ENCODE measurements at places on chromosomes 6 and 20.

- no peak for DNase-seq
Measured at GRCh38 chr6:163180874-163181541, 233.5 kb upstream of the QKI start.

DNA sequence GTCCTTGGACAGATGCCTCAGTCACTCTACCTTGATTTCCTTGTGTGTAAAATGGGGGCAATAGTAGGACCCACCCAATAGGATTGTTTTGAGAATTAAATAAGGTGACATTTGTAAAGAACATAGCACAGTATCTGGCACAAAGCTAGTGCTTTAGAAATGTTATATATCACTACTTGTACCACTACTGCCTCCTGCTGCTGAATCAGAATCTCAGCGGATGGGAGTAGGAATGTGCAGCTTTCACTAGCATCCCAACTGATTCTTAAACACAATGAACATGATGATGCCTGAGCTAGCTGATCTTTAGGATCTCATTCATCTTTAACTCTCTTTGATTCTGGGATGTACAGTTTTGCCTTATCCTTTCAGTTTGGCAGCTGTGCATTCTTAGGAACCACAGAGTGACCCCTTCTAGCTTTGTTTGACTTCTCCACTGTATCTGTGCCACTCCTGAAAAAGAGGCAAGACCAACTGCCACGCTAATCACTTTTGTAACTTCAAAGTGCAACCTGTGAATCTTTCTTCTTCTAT is 7.2 kb downstream of the PBOV1 start:
- DNase-seq: no peak

DNA sequence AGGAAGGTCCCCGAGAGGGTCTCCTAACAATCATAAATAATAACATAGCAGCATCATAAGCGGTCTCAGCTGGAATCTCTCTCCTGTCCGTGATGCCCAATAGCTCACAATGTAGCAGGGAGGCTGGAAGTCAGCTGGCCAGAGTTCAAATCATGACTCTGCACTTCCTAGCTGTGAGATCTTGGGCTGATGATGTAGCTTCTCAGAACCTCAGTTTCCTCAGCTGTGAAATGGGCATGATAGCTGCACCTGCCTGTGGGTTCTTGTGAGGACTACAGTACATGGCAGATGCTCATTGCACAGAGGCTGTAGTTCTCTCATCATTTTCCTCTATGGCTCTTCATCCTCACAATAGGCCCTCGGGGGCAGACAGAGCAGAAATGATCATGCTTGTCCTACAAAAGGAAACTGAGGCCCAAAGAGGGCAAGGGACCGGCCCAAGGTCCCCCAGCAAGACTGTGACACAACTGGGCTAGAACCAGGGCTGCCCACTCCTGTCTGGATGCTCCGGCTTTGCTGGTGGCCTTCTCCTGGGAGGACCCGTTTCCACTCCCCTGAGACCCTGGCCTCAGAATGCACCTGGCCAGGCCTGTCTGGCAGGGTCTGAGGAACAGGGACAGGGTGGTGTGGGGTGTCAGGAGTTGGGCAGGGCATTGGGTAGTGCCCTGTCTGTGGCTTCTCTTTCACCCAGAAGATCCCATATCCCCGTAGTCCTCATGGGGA is 17.7 kb downstream of the SLC12A5 start:
- no peak for DNase-seq

GRCh38 chr6:21597801-21598673 is 4.5 kb downstream of the SOX4 start:
- DNase-seq: no peak

DNA sequence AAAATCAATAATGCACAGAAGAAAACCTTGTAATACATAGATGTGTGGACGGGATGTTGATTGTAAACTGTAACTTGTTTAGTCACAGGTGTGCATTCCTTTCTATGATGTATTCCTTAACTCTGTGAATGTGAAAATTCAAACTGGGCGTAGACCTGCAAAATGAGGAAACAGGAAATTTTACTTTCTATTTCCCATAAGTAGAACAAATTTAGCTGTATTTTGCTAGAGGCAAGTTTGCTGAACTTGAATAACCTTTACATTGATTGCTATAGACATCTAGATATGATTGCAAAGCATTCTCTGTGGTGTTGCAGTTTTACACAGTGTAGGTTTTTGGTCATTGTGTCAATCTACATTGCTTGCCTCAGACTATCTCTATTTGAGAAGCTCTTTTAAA is 368.4 kb upstream of the MAN1A1 start:
- DNase-seq: no peak

DNA sequence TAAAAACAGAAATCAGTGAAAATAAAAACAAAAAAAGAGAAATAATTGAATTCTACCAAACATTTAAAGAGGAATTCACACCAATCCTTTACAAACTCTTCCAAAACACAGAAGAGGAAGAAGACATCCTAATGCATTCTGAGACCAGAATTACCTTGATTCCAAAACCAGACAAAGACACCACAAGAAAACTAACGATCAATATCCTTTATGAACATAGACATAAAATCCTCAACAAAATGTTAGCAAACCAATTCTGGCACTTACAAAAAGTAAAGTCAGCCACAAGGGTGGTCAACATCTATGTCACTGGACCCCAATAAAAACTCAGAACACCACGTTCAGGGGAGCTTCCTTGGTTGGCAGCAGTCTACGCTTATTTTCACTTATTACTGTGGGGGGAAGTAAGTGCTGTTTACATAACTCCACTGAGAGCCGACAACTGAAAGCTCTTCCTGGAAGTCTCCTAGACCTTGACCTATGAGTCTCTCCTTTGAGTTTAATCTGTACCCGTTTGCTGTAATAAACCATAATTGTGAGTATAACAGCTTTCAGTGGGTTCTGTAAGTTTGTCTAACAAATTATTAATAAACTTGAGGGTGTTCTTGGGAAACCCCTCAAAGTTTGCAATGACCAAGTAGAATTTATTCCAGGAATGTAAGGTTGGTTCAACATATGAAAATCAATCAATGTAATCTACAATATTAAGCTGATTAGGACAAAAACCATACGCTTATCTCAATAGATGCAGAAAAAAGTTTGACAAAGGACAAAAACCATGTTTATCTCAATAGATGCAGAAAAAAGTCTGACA is 24.5 kb downstream of the GZF1 start:
- no peak for DNase-seq

GRCh38 chr6:22023937-22024336 is 272.9 kb downstream of the PRL start:
- DNase-seq: no peak

GRCh38 chr20:61580958-61581824 is 329.1 kb downstream of the CDH4 start:
- no peak for DNase-seq

DNA sequence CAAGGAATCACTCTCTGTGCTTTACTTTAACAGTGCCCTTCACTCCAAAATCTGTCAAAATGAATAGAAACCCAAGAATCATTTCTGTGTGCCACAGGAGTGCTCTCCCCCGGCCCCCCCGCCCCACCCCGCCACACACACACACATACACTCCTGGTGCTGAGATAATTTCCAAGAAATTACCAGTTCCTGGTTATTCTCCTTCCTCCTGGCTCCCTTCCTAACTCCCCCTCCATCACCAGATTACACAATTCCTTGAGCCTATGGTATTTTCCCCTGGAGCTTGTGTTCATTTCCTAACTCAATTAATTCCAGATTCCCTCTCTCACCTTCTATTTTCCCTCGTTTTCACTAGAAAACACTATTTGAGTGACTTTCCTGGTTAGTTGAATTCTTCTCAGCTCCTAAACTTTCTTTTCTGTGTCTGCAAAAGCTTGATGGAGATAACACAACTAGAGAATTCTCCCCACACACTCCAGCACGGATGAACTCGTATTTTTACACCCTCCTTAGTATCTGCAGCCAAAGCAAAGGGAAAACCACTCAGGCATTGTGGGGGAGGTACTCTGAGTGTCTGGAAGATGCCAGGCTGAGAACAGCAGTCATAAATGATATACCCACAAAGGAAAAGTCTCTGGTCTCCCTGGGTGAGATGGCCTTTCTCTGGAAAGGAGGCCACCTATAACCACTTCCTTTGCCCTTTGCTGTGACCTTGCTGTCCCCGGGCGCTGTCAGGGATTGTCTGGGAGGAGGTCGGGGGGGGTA is 1.9 kb upstream of the SLC24A3 start:
- DNase-seq: no peak

- no peak for DNase-seq
Measured at GRCh38 chr6:155212106-155212505, 51.7 kb upstream of the CLDN20 start.

DNA sequence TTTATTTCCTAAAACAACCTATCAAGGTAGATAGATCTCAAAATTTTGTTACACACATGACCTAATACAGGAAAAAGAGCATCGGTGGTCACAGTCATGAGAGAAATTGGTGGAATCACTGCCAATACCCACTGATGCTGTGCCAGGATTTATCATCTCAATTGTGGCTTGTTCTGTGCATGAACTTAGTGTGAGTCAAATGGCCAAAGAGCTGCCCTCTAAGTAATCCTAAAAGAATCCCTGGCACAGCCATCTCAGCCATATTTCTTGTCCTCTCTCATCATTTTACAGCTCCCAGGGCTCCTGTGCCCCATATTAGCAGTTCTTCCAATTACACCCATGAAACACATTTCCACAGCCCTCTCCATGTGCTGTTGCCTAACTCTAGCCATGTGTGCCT is 6.1 kb downstream of the GSTA5 start:
- DNase-seq: no peak

DNA sequence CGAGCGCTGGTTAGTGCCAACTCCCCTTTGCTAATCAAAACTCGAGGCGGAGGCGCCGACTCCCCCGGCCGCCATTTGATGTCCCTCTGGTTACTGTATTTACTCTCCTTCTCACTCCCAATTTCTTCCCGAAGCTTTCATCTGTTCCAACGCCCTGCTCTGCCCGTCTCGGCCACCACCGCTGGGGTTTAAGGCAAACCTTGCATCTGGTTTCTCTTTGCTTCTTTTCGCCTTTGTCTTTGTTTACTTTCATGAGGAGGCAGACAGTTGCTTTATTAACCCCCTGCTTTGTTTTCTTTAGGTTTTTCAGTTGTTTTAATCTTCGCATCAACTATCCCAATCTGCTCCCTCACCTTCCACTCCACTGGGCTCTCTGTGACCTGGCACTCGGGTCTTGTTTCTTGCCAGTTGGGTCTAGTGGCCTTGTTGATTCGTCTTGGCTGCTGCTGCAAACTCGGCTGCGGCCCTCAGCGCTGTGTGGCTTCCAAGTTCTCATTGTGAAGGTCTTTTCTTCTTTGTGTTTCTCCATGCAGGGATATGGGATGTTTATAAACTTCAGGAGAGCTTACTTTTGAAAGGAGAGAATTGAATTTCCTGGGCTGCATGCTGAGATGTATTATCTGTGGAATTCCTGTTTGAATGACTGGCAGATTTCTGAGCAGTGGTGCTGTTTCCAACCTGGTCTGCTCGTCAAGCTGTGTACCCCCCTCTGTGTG is 155.1 kb downstream of the CDC5L start:
- DNase-seq: no peak

DNA sequence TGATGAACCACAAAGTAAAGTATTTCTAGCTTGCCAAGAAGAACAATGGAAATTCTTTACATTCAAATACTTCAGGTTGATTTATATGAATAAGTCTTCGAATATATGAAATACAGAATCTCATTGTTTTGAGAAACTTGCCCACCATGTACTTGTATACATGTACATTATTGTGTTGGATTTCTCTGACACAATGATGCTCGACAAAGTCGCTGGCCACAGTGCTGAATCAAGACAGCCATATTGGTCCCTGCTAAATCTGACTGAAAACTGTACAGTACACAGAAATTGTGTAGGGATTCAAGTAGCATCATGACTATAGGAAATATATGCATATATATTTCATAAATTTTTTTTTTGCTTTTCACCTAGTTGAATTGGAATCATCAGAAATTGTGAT is 13.1 kb upstream of the LIN28B start:
- no peak for DNase-seq

DNA sequence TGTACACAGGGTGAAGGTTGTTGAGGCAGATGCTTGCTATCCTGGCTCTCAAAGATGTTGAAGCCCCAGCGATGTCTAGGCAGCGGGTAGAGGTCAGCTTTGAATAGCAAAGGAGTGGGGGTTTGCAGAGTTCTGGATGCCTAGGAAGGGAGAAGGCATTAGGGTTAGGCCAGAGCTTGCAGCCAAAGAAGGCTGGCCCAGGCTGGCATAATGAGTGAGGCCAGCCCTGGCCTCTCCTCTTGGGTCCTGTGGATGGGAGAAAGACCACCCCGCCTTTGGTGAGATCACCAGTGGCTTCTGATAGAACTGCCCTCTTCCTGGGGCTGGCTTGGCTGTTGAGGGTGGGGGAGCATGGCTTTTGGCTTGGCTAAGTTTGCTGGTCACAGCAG is 406 bp upstream of the WFDC5 start:
- DNase-seq: no peak
